ENCODE measurements at places on chromosomes 3 and 15. TPM values are rescaled to one million over a fixed set of nuclear protein-coding genes. Genes with fewer than 3 reads are reported as not detected.

GRIP2 gene
- 0.08 TPM for total RNA-seq

TUBGCP4 gene
- 10.1 TPM for total RNA-seq

ERICH6 gene
- not detected for total RNA-seq

ISLR gene
- total RNA-seq = 87.3 TPM

BHLHE40 gene
- total RNA-seq = 8.7 TPM

MESP2 gene
- total RNA-seq = 1.6 TPM

CLDN11 gene
- 280 TPM for total RNA-seq

Measured in smooth muscle cell of the coronary artery (primary cell).